ELF-1 (cell line): ENCODE measurements at places on chromosomes 16 and 17.
A peak's percentile ranks its signal among the peaks of the same experiment; 100 is the strongest.

GRCh38 chr16:78606545-78606944 is 507.1 kb downstream of the WWOX start:
- DNase-seq, result no peak

DNA sequence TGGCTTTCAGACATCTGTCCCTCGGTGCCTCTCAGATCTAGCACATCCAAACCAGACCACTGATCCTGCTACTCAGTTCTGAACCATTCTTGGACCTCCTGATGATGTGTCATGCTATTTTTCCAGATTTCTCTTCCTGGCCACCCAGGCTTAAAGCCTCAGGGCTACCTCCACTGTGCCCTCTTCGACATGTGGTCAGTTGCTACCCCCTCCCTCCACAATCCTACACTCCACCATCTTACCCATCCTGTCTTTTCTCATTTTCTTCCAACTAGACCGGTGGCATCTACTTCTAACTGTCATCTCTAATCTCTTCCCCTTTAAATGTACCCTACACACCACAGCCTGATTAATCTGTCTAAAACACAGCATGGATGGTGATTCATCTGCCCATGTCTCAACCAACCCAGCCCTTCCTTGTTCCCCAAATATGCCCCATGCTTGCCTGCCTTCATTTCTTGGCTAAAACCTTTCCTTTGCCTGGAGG is 478.6 kb downstream of the SLC39A11 start:
- no peak for DNase-seq

GRCh38 chr17:30503558-30503957 is 26.4 kb downstream of the GOSR1 start:
- DNase-seq, result no peak

GRCh38 chr16:85594978-85595661 is 18.0 kb upstream of the GSE1 start:
- peak; percentile 72 for DNase-seq

DNA sequence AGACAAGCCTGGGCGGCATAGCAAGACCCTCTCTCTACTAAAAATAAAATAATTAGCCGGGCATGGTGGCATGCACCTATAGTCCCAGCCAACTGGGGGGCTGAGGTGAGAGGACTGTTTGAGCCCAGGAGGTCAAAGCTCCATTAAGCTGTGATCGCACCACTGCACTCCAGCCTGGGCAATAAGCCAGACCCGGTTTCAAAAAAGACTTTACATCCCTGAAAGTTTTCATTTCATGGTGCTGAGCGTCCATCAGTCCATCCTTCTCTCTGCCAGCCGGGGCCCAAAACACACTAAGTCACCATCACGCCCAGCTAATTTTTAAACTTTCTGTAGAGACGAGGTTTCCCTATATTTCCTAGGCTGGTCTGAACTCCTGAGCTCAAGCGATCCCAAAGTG is 10.6 kb downstream of the RAB40B start:
- no peak for DNase-seq

- no peak for DNase-seq
Measured at GRCh38 chr16:54783226-54783625, 147.4 kb upstream of the IRX5 start.

DNA sequence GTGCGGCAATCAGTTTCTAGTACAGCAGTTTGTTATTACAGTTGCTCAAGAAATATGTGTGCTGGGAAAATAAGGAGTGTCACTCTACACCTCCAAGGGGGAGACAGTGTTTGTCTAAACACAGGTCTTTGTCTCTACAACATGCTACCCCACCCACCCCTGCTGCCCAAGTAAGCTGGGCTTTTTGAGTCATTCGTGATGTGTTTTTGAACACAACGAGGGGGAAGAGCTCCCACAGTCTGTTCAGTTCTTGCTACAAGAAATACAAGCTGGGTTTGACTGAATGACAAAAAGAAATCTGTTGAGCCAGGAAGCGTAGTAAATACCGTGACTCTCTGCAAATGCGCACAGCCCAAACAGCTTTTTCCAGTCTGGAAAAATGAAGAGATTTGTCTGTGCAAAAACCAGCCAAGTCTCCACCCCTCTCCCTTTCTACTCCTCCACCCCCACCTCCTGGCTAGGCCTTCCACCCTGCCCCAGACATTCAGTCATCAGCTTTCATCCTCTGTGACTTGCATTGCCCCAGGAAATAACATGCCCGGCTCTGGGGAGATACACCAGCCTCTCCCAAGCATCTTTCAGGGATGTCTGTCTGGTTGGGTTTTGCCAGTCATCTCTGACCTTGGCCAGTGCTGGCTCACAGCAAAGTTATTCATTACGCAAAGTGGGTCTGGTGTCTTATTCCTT is 25.7 kb downstream of the CHD9 start:
- DNase-seq, result peak; percentile 76

DNA sequence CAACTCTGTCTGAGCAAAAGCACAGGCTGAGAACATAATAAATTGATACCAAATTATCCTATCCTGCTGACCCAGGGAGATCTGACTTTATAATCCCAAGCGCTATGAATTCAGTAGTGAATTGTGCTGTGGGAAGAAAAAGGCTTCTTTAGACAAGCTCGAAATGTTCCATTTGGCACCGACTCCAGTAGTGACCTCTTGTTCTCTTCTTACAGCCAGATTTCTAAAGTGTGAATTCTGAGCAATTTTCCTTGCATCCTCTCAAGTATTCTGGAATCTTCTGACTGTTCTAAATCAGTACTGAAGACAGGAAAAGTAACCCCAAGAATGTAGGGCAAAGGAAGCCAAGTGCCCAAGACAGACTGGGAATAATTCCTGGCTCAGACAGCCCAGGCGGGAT is 58.2 kb downstream of the CDYL2 start:
- DNase-seq, result no peak

DNA sequence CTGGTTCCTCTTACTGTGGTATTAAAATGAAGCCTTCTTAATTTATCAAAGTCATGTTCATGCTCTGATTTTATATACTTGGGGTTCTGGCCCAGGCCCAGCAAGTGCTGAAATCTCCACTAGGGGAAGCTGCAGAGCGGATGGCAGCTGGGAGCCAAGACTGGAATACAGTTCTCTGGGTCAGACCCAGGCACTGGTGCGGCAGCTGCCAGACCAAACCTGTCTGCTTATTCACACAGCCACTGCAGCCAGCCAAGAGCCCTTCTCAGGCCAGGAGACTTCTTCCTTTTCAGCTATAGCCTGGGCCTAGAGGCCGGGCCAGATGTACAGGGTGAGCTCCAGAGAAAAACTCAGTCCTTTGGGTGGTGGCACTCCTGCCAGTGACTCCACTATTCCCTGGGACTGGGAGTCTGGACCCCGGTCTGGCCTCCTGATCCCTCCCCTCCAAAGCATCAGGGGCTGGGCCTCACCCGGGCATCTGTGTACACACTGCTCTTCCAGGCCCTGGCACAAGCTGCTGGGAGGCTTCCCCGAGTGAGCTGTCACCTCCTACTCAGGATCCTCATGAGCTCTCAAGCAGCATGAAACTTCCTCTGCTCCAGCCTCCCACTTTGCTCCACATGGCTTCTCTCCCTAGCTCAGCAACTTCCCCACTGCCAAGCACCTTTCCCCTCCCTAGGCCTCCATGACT is 24.4 kb downstream of the ATP6V0D1 start:
- no peak for DNase-seq

DNA sequence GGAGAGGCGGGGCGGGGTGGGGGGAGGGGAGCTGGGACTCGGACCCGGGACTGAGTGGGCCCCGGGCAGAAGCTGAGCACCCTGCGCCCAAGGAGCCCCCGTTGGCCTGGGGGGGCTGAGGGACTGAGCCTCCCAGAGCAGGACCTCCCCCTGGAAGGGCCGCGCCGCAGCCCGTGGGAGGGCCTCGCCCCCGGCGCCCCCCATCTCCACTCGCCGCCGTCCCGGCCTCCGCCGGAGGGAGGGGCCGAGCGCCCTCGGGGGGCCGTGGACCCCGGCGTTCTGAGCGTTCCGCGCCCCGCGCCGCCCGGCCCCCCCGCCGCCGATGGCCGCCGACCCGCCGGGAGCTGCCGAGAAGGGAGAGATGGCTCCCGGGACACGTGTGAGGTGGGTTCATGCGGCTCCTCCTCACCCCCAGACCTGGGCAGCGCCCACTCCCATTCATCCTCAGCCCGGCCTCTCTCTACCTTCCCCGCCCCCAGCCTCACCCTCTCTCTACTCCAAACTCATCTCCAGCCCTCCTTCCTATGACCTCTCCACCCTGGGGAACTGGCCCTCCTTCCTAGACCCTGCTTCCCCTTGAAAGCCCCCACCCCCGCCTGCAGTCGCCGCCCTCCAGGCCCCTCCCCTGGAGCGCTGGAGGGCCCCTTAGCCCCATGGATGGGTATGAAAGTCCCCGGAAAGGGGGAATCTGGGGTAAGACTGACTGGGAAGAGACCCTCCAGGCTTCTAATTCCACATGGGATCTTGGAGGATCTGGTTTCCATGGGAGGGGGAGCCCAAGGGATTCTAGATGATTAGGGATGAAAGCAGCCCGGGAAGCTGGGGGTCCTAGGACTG is 922 bp downstream of the FBXL19 start:
- DNase-seq, result peak; percentile 42

GRCh38 chr16:84088695-84089395 is 27.9 kb downstream of the MBTPS1 start:
- DNase-seq, result peak; percentile 11

GRCh38 chr17:1322014-1322428 is 42.6 kb downstream of the TRARG1 start:
- no peak for DNase-seq

DNA sequence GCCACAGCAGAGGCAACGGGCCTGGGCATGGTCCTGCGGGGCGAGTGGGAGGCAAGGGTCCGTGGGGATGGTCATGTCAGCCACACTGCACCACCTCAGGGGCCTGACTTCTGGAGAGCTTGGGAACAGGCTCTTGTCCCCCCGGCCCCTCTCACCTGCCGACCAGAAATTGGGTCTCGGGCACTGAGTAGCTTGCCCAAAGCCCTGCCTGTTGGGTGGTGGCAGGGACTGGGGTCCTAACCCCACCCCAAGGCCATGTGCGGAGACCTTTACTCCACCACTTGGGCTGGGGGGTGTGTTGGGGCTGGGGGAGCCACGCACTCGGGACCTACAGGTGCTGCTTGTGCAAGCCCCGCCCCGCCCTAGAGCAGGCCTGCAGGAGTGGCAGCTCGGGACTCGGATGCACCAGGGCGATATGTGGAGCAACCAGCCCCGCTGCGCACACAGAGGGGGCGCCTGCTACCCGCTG is 24.2 kb upstream of the CHMP6 start:
- DNase-seq, result no peak

DNA sequence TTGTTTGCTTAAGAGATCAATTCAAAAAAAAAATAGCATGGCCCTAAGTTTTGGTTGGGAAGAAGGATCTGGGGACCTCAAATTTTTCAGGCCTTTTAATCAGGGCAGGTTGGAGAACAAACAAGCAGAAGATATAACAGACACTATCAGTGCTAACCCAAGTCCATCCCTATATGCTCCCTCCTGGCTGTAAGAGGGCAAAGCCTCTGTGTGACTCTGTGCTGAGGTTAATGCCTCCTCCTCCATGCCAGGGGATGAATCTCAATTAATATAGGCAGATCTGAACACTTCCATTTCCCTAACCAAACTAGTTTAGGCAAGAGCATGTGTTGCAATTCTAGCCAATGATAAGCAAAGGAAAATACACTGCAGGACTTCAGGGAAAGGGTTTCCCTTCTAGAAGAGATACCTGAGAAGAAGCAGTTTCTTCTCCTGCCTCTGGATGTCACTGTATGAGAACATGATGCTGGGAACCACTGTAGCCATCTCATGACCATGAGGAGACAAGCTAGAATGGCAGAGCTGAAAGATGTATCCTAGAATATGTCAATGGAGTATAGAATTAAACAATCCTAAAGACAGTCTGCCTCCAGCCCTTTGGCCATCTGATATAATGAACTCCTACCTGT is 76.0 kb downstream of the CHD9NB start:
- DNase-seq, result no peak

- no peak for DNase-seq
Measured at GRCh38 chr17:70307430-70308225, 138.3 kb downstream of the KCNJ2 start.
